ENCODE measurements at places on chromosomes 5 and 9. TPM values are rescaled to one million over a fixed set of nuclear protein-coding genes. Genes with fewer than 3 reads are reported as not detected.

The MRPL36 gene
- total RNA-seq, result 45.8 TPM

The SLC6A18 gene
- not detected for total RNA-seq

The TOMM5 gene
- 55.8 TPM for total RNA-seq

The LHX2 gene
- total RNA-seq, result not detected

The PLAC8L1 gene
- total RNA-seq, result 3.8 TPM

The PCA3 gene
- not detected for total RNA-seq

The GABRA1 gene
- total RNA-seq, result not detected

The MUSK gene
- total RNA-seq, result not detected

The RETREG1 gene
- total RNA-seq, result 12.0 TPM

The HINT1 gene
- total RNA-seq, result 232 TPM

The IFNA21 gene
- not detected for total RNA-seq

Measured in Calu3 (cell line).